ENCODE measurements at places on chromosomes 16 and 17.

DNA sequence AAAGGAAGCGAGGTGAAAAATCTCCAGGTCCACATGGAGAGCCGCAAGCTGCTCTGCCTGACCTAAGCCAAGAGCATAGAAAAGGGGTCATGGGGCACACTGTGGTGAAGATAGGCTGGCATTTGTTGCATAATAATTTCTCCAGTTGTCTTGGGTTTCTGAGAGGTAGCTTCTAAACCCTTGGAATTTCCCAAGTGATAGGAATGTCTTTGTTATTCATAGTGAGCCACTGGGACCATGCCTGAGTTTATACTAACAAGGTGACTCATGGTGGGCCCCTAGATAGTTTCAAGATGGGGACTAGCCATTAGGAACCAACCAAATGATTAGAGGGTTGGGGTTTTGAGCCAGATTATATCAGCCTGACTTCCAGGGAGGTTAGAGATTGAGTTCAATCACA lies 25.6 kb downstream of the SOST start:
- peak; percentile 32 for DNase-seq

DNA sequence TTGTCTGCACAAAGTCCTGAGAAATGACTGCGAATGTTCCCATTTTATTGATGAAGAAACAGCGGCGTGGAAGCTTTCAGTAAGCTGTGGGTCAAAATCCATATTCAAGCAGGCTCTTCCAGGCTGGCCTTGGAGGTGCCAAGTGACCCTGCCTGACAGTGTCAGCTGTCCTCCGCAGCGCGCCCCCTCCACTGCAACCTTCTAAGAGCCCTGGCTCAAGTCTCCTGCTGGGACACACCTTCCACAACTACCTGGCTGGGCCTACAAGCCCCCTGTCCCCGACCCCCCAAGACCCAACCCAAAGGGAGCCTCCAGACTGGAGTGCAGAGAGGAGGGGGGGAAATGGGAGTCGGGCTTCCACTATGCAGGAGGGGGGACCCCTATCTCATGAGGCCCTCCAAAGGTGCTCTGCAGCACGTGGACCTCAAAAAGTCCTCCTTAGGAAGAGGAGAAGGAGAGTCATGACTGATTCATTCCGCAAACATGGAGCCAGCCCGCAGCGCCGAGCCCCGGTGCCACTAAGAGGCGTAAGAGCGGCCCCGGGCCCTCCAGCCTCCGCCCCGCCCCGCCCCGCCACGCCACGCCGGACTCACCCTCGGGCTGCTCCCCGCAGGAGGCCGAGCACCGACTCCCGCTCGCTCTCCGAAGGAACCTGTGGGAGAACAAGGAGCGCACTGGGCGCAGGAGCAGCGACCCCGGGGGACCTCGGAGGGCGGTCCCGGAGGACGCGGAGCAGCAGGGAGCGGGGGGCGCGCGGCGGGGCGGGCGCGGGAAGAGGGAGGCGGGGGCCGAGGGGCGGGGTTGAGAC lies 574 bp downstream of the MPP3 start:
- peak; percentile 82 for DNase-seq

DNA sequence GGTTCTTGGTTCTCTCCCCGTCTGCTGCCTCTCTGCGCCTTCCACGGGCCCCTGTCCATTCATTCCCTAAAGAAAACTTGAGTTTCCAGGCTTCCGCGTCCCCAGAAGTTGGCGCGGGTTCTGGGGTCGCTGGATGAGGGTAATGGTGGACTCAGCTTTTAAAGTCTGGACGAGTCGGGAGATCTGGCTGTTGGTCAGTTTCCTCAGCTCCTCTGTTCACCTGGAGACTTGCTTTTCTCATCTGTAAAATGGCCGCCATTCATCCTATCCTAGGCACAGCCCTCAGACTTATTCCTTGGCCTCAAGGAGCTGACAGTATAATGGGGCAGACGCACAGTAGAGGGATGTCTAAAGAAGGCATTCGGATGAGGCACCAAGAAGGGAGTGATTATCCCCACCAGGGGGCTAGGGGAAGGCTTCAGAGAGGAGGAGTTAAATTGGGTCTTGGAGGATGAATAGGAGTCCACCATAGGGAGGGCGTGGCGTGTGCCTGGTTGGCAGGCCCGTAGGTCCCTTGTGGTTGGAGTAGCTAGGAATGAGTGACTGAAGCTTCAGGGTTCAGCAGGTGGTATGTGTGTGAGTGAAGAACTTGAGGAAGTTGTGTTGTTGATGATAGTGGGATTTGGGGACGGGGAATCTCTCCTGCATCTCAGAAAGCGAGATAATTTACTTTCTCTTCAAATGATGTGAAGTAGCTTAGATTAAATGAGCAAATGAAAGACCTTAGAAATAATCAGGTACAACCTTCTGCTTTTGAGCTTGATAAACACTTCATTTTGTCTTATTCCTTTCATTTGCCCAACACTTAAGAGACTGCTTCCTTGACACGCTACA lies 652 bp downstream of the VPS35L start:
- peak; percentile 62 for DNase-seq

- no peak for DNase-seq
Measured at GRCh38 chr17:54452666-54453348, 447.8 kb upstream of the TOM1L1 start.

DNA sequence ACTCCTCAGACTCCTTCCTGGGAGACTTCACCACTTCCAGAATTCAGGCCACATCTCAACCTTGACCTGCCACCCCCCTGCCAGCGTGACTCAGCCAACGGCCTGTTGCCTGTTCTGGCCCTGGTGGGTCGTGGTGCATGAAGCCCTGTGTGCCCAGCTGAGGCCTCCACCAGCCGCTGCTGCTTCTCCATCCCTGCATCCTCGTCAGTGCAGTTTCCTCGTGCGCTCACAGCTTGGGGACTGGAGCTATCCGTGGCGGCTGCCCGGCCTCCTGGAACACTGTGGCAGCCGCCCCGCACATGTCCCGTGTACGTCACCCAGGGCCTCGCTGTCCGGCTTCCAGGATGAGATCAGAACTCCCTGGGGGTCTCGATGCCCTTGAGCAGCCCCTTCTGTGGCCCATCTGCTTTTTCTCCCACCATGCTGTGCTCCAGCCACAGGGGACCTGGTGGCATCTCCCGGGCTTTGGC lies 8.0 kb upstream of the TEDC2 start:
- DNase-seq: no peak

DNA sequence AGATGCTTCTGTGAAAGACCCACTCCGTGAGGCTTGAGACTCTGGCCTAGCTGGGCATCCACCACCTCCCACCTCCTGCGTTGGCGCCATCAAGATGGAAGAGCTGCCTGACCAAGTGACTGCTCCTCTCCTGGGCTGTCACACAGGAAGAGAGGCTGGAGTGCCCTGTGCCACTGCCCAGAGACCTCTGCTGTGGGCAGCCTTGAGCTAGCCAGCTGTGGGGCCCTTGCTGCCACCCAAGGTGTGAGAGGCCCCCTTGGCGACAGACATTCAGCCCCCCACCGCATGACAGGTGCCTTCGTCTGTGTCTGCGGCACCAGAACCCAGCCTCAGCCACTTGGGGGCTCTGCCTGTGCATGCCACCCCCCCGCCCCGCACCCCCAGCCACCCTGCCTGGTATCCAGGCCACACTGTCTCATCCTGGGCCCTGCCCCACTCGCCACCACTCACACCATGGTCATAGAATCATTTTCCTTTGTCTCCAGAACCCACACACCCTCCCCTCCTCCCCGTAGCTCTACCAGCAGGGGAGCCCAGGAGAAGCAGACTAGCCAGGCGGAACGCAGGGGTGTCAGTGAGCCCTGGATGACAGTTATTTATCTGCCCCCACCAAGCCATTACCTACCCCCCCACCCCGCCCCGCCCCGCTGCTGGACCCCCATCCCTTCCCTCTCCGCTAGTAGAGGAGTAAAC lies 120.9 kb upstream of the LHX1 start:
- DNase-seq: no peak

Data from urothelium cell line (cell line).